ENCODE measurements at places on chromosomes 6 and 20. TPM values are rescaled to one million over a fixed set of nuclear protein-coding genes. Genes with fewer than 3 reads are reported as not detected.

Gene PHIP
- total RNA-seq, result 25.5 TPM

Gene PNPLA1
- total RNA-seq, result 0.09 TPM

Gene NKX2-4
- total RNA-seq, result not detected

Gene CAGE1
- 0.09 TPM for total RNA-seq

Gene SLC17A2
- 0.05 TPM for total RNA-seq

Gene SEMG1
- 0.24 TPM for total RNA-seq

Gene PERP
- 8.4 TPM for total RNA-seq

Gene CST3
- 231 TPM for total RNA-seq

DNA sequence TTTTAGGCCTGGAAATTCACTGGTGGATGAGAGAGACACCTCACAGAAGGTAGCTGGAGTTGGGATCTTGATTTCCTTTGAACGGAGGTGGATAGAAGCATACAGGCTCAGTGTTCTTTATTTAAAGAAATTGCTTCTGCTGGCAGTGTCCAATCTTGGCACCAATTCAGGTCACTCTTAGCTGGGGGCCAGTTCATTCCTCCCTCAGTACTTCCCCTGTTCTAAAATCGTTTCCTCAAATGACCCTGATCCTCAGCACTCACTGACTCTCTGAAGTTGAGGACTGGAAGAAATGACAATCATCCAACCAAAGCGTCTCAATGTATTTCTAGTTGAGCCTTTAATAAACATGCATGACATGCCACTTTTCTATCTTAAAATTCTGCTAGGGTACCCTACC lies 472.5 kb upstream of the BTBD3 start:
- DNase-seq, result no peak

DNA sequence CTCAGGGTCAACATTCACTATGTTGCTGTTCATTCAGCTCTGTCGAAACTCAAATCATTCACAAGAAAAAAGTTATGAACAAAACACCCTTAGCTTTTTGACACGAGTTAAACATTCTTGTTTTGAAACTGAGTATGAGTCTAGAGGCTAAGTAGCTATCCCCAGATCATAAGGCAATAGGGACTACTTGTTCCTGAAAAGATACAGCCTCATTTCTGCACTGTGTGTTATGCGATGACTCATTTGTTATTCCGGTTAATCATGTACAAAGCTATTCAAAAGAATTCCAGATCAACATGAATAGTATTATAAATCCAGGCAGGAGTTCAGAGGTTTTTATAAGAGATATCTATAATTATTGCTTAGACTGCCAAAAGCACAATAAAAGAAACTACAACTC lies 908.0 kb downstream of the QKI start:
- DNase-seq, result no peak

GRCh38 chr6:126983779-126984178 lies 134.7 kb upstream of the RSPO3 start:
- DNase-seq, result no peak

DNA sequence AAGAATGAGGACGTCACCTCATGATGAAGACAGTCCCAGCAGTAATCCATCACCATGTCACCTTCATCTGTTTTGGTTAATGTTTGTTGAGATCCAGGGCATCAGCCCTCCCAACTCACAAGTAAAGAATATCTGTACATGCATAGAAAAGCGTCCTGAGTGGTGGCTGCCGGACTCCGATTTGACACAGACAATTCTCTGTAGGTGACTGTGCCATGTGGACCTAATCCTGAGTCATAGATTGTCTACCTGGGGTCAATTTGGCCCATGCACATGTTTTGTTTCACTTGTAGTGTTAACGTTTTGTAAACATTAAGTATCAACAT lies 168.4 kb upstream of the UST start:
- no peak for DNase-seq

DNA sequence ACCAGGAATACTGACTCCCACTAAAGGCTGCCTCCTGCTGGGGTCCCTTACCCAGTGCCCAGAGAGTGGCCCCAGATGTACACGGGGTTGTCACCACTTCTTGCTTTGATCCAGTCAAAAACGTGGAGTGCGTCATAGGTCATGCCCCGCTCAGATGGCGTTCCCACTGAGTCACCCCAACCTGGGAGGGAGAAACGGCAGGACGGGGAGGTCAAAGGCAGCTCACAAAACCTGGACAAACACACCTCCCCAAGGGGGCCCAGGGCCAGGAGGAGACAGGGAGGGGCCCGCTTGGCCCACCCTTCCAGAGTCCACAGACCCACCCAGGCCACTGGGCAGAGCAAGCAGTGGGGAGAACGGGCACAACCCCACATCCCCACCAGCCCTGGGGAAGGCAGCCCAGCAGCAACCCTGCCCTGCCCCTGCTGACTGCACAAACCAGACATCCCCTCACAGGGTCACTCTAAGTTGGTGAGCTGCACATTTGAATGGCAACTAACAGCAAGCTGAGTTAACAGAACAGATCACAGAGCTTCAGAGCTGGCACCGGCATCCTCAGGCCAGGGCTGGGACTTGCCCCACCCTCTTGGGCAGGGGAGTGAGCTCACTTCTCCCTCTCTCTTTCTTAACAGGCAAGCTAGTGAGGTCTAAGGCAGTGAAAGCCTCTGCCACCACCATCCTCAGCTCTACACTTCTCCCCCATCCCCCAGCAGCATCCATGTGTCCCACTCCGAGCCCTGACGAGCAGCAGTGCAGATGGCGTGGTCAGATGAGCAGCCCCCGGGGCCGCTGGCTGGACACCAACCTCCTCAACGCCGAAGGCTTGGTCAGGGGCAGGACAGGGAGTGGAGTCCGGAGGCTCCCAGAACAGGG lies 61.7 kb downstream of the PYGB start:
- DNase-seq, result no peak

DNA sequence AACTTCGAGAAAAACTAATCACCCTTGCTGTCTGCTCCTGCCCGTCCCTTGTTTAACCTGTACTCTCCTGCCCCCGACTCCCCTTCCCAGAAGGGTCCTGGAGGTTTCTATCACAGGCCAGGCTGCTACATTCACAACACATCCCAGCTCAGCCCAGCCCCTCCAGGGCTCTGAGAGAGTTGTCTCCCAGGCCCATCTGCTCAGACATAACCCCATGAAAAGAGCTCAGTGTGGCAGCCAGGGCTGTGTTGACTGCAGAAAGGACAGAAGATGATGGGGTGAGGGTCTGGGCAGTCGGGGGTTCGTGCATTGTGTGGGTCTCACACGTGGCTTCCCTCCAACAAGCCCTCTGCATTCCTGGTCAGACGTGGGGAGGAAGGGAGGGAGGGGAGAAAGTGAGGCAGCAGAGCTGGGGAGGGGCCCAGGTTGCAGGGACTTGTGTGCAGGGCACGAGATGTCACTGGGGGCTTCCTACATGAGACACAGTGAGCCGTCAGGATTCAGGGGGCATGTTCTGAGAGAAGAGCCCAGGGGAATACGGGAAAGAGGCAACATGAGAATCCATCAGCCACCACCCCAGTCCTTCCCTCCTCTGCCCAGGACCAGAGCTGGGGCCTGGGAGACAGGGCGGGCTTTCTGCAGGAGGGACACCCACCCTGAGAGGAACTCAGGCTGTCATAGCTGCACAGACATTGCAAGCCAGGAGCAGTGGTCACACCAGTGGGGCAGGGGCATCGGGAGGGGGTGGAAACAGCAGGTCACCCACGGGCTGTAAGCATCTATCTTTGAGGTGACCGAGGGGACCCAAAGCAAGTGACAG lies 372.9 kb downstream of the PREX1 start:
- DNase-seq, result no peak

DNA sequence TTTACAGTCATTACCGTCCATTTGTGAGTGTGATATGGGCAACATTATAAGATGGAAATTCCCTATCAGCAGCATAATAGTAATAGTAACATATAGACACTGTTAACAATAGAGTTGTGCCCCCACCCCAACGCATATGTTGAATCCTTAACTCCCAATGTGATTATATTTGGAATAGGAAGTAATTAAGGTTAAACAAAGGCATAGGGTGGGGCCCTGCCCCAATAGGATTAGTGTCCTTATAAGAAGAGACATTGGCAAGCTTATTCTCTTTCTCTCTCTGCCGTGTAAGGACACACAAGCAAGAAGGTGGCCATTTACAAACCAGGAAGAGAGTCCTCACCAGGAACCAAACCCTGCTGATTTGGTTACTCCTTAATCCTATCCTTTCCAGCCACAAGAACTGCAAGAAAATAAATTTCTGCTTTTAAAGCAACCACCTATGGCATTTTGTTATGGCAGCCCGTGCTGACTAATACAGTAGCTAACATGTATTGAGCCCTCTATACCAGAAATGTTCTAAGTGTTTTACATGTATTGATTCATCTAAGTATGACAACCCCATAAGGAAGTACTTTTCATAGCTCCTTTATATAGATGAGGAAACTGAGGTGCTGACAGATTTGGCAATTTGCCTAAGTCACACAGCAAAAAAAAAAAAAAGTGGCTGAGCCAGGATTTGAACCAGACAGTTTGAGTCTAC lies 114.2 kb downstream of the BCAS1 start:
- DNase-seq, result no peak

DNA sequence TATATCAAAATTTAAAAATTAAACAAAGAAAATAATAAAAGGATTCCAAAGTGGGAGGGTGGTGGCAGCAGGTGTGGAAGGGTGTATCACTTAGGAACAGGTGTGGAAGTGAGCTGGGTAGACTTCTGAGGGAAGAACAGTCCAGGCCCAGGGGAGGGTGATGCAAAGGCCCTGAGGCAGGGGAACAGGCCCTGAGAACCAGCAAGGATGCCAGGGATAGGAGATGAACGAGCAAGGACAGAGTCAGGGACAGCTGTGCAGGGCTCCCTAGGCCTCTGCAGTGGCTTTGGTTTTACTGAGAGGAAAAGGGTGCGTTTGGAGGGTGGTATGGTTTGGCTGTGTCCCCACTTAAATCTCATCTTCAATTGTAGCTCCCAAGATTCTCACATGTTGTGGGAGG lies 9.4 kb upstream of the RAET1E start:
- DNase-seq, result no peak

- DNase-seq, result no peak
These were observed 91.7 kb downstream of the COL19A1 start for GRCh38 chr6:69957985-69958559.

DNA sequence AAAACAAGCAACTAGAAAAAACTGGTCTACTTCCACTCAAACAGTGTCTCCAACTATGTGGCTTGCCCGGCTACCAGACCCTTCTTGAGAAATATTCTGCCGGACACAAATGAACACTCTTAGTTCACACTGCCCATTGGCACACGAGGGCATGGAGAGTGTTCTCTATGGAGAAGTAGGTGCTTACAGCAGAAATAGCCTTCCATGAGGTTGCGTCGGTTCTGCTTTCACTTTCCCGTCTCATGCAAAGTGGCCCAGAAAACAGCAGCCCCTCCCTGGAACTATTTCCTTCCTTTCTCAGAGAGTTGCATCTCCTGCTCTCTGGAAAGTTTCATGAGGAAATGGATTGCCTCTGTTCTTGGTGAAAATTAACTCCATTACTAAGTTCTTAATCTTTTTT lies 9.5 kb upstream of the HLA-DOA start:
- peak; percentile 46 for DNase-seq

DNA sequence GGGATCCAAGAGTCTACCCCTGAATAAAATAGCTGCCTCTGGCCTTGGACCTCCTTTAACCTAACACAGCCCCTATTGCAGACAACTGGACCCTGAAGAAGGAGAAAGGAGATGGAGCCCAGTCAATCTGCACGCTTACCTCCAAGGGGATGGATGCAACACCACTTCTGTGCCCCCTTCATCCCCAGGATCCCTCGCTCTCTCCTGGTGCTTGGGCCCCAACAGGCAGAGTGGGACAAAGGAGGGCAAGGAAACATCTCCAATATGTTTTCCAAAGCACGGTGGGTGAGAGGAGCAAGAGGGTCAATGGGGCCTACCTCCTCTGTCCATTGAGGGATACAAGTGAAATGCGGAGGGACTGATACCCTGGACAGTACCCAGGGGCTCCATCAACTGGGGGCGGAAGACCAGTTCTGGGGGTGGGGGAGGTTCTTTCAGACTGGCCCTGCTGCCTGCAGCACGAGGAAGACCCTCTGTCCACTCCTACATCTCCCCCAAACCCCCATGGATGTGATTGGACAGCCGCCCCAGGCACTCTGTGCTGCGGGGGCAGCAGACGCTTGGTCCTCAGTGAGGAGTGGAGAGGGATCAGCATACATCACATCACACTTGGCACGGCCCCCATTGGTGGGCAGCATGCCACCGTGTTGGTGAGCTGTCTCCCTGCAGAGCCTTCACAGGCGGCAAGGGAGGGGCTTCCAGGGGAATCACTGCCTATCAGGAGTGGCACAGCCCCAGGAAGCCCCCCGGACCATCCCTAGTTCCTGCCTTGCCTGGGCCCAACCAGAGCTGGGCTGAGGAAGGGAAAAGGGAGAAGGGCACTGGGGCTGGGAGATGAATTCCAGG lies 70.6 kb downstream of the MRPL14 start:
- DNase-seq, result no peak

GRCh38 chr20:11411765-11412164 lies 505.9 kb upstream of the BTBD3 start:
- DNase-seq, result no peak

DNA sequence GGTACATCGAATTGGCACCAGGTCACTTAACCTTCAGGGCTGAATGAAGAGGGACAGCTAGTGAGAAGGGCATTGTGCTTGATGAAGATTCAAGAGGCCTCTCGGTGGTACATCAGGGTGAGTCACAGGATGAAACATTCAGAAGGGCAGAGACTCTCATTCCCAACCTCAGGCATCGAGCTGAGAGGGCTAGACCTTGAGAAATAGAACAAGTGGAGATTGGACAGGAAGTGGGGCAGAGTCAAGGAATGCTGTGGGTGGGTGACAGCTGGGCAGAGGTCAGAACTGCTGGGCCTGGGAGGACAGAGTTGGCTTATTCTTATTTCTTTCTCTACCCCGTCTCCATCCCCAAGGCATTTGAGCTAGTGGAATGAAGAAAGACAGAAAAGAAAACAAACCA lies 126.0 kb downstream of the SCML4 start:
- no peak for DNase-seq

GRCh38 chr6:88050140-88050818 lies 2.6 kb downstream of the SPACA1 start:
- no peak for DNase-seq

GRCh38 chr6:13831615-13832014 lies 17.3 kb upstream of the MCUR1 start:
- no peak for DNase-seq

GRCh38 chr6:118334634-118335033 lies 213.5 kb upstream of the PLN start:
- no peak for DNase-seq

GRCh38 chr6:87482366-87482765 lies 9.6 kb downstream of the SLC35A1 start:
- DNase-seq, result no peak

GRCh38 chr6:88916615-88917208 lies 46.7 kb downstream of the RNGTT start:
- DNase-seq, result no peak
